Suppressor macrophage treated with lipopolysaccharide for 4 hours (primary cell): ENCODE measurements at places on chromosomes 6 and 20.

GRCh38 chr20:19253316-19253715 lies 40.9 kb downstream of the SLC24A3 start:
- DNase-seq, result no peak

DNA sequence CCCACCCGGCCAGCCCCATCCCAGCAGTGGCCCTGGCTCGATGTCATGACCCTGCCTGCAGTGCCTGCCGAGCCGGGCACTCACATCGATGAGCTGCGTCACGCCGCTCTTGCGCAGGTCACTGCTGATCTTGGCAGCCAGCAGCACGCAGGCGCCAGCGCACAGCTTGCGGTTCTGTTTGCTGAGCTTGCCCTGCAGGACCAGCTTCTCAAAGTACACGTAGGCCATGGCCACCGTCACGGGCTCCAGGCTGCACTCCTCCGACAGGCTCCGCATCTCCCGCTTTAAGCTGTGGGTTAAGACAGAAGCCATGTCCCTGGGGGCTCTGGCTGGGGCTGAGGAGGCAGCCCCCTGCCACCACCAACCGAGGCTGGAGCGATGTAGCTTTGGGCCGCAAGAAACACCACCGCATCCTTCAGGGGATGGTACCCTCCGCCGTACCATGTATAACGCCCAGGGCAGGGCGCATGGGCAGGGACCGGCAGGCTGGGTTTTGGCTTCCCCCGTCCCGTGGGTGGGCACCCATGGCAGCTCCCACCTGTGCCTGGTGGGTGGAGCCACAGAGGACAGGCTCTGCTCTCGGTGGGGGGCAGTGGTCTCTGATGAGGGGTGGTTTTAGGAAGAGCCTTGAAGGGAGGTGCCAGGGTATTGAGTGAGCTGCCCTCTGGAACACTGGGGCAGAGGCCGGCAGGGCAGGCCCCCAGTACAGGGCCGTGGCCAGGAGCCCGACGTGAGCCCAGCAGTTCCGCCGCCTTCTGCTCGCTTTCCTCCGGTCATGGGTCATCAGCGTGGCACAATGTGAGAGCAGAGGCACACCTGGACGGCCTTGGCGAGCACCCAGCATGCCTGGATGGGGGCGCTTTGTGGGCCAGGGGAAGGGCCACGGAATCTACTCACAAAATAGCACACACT lies 4.5 kb downstream of the RPS21 start:
- no peak for DNase-seq

DNA sequence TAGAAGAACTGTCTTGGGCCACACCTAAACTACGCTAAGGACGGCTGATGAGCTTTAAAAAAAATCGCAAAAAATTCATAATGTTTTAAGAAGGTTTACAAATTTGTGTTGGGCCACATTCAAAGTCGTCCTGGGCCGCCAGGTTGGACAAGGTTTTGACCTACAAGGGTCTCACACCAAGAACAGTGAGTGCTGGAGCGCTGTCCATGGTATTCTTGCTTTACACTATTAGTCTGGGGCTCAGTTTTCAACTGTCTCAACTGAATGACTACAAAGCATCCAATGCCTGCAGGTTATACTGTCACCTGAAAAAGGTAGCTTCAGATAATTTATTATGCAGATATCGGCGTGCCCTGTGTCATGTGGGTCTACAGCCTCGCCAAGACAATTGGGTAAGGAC lies 3.7 kb upstream of the FAXC start:
- no peak for DNase-seq

DNA sequence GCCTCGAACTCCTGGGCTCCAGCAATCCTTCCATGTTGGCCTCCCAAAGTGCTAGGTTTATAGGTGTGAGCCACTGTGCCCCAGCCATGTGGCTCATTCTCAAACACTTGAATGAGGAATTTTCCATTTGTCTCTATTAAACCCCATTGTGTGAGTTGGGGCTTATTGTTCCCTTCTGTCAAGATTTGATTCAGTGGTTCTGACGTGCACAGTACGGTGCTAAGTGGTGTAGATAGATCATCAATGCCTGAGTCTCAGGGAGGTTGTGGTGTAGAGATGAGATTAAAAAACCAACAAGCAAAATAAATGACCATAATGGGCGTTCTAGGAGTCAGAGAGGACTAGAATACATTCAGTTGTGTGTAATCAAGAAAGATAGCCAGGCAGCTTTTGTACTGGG lies 335.6 kb downstream of the PRL start:
- DNase-seq, result no peak

DNA sequence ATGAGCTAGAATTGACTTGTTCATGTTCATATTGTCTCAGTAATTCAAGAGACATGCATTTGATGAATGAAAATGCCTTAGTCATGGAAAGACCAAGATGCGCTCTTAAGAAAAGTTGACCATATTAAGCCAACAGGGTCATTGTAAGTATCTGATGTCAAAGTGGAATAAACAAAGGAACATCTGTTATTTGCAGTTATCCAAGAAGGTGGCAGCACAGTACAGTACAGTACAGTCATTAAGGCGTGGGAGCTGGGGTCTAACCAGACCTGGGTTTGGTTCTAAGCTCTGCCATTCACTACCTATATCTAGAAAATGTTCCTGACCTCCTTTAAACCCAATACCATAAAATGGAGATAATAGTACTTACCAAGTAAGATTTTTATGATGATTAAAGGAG lies 178.1 kb downstream of the BACH2 start:
- no peak for DNase-seq

DNA sequence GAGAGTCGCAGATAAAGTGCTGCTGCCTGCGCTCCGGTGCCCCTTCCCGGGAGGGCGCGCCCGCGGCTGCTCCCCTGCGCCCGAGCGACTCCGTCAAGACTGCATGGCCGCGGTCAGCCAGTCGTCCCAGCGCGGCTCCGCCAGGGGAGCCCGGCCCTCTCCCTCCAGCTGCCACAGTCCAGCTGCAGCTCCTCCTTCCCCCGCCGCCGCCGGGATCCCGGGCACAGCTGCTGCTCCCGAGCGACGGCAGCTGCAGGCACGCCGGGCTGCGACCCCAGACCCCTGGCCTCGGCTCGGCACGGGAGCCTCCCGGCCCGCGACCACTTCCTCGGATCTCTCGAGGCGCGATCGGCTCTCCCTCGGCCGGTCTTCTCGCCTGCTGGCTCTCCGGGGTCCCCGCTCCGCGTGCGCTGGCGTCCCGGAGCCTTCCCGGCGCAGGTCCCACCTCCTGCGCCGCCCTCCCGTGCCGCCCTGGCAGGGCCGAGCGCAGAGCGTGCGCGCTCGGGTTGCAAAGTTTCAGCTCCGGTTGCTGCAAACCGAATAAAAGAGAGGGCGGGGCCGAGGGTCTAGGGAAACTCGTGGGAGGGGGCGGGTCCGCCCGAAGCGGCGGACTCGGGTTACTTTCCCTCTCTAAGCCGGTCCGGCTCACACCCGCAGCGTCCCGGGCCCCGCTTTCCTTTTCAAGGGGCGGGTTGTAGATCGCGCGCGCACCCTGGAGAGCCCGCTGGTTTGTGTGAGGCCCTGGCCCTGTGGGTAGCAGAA lies at the start of gene CNKSR3:
Gene CNKSR3 (minus strand): TSS at position 542 of the 762 bp plus-strand sequence. CDS start 571 bp downstream, outside the sequence.
- peak; percentile 81 for DNase-seq

- DNase-seq, result no peak
Observed at GRCh38 chr20:15570156-15570555, 1003.1 kb downstream of the KIF16B start.

DNA sequence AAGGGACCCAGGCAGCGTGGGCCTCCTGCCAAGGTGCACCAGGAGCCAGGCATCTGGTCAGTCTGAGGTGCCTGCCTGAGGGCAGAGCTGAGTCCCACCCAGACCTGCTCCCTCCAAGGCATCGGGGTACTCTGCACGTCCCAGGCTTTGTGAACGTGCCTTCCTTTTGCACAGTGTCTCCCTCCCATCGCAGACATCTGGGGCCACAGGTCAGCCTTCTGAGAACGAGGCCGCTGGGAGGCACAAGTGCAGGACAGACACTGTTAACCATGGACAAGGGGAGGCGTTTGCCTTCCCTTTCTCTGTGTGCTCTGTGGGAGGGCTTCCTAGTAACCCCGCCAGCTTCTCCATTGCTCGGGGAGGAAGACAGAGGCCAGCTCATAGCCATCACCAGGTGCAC lies 47.6 kb downstream of the TFAP2C start:
- no peak for DNase-seq

GRCh38 chr20:21391972-21392352 lies 5.4 kb downstream of the NKX2-4 start:
- DNase-seq, result no peak

DNA sequence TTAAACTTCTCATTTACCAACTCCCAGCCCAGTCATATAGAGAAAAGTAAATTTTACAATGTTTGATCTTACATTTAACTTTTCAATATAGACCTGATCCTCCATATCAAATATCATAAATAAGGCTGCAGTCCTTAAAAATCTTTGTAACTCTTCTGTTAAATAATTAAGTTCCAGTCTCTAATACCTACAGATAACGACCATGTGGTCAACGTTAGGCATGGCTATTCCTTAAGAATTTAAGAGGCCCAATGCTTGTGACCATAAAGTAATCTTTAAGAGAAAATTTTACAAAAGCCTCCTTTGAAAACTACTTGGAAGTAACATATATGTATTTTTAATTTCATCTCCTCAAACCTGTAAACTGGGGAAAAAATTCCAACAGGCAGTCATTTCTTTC lies 1.6 kb downstream of the FBXO5 start:
- DNase-seq, result no peak

GRCh38 chr6:119110601-119111548 lies 32.4 kb upstream of the FAM184A start:
- peak; percentile 67 for DNase-seq

- peak; percentile 57 for DNase-seq
Observed at GRCh38 chr20:37090407-37090806, 5.4 kb downstream of the RBL1 start.
